ENCODE measurements at places on chromosomes 7 and 10. TPM values are rescaled to one million over a fixed set of nuclear protein-coding genes. Genes with fewer than 3 reads are reported as not detected.

The OGA gene
- total RNA-seq = 142 TPM

The NKX6-2 gene
- total RNA-seq = not detected

The STN1 gene
- total RNA-seq = 55.1 TPM

DNA sequence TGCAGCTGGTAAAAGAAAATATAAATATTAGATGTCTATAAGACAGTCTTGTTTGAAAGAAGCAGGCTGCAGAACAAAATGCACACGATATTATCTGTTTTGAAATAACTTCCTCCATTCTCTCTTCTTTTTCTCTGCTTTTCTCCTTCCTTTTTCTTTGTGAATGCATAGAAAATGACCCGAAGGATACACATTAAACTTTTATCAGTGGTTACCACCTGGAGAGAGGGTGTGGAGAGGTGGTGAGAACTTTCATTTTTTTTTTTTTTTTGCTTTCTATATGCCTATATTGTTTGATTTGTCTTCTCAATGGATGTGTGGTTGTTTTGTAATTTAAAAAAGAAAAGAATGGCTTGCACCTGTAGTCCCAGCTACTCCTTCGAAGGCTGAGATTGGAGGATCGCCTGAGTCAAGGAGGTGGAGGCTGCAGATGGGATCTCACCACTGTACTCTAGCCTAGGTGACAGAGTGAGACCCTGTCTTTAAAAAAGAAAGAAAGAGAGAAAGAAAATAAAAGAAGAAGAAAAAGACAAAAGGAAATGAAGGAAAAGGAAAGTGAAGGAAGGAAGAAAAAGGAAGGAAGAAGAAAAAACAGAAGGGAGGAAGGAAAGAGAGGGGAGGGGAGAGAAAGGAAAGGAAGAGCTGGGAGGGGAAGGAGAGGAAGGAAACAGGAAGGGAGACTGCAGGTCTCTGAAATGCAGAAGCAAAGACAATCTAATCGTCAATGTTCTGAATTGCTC, 64.4 kb downstream of the SAMD9 start:
- no peak for DNase-seq

The ZNF479 gene
- total RNA-seq = not detected

GRCh38 chr10:18607503-18608378, 43.6 kb downstream of the NSUN6 start:
- no peak for DNase-seq

GRCh38 chr7:54072710-54073109, 469.5 kb upstream of the VSTM2A start:
- DNase-seq = no peak

The ANKRD61 gene
- total RNA-seq = 0.20 TPM

The ATRNL1 gene
- total RNA-seq = 0.28 TPM

The LEP gene
- not detected for total RNA-seq

The KCP gene
- total RNA-seq = 0.33 TPM

Data from activated CD4-positive, alpha-beta memory T cell treated with anti-CD3 and anti-CD28 coated beads, Interleukin-2, amount 10 ng/mL, durations not matched to agents 7 days and 5 days (primary cell).